NCI-H774 (cell line): ENCODE measurements at places on chromosomes 3 and 15.

- no peak for DNase-seq
Observed at GRCh38 chr3:36648241-36649034, 115.9 kb downstream of the DCLK3 start.

GRCh38 chr3:135034291-135034768 lies 239.3 kb downstream of the EPHB1 start:
- peak; percentile 72 for DNase-seq

DNA sequence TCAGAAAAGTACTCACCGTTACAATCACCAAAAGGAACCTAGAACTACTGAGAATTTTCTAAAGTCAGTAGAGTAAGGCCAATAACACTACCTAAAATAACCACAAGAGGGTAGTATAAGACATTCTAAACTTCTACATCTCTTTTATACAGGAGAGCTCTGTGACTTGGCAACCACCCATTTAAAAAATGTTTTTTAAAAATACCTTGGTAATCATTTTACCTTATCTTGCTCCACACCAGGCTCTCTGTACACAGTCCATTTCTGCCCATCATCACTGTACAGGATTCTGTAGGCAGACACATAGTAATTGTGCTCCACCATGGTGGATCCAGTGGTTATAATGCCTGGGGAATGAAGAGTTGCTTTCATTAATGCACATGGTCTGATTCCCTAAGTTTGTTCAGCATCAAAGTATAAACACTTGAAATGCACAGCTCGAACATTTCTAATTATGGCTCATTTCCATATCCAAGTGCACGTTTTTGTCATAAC lies 54.5 kb downstream of the ST3GAL6 start:
- peak; percentile 32 for DNase-seq

DNA sequence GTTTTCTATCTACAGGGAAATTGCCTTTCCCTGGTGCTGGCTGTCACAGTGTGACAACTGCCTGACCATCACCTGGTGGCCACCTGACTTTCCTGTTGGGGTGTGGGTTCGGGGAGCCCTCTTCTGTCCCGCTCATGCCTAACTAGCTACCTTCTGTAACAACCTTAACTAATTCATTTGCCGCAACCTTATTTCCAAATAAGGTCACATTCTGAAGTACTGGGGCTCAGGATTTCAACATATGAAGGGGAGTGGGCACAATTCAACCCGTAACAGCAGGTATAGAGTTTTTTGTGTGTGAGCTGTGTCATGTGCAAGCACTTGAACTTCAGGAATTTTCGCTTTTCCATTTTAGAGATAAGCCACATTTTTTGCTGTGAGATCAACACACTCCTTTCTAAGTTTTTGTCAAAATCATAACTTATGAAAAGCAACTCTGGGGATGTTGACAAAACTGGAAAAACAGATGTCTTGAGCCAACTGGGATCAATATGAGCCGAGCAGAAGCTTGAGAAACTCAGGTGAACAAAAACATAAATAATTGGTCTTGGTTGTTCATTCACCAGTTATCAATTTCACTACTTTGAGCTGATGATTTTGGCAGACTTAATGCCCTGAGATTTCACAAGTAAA lies 242.0 kb upstream of the RGMA start:
- DNase-seq, result no peak

GRCh38 chr15:45372041-45372995 lies 6.0 kb downstream of the GATM start:
- no peak for DNase-seq

GRCh38 chr15:40440743-40441564 lies at the start of gene BAHD1:
Gene BAHD1, plus strand, starts transcription at chr15:40440953. Its CDS starts 17,512 bp downstream, at chr15:40458465.
- peak; percentile 94 for DNase-seq

GRCh38 chr3:110526777-110527727 lies 544.6 kb upstream of the NECTIN3 start:
- DNase-seq, result no peak

DNA sequence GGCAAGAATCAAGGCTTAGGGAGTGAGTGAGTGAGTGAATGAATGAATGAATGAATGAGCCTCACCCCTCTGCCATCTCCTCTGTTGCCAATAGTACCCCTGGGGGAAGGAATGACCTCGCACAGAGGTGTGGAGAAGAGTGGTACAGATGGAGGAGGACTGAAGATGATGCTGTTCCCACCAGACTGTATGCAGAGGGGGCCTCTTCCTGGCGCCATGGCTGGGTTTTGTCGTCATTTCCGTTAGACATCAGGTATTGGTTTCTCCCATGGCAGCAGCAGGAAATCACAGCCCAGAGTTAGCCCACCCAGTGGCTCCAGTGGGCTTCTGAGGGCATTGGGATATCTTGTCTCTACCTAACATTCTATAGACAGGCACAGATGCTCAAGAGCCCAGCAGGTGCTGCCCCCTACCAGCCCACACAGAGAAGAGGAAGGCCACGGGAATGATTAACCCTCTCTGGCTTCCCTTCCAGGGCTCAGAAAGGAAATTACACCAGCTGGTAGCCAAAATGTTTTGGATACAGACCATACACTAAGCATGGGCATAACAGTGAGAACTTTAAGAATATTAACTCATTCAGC lies 109.8 kb upstream of the SLC6A11 start:
- no peak for DNase-seq
